Stimulated activated CD8-positive, alpha-beta memory T cell treated with anti-CD3 and anti-CD28 coated beads, Interleukin-2, amount 100 ng/mL, for 1 hour (primary cell): ENCODE measurements at places on chromosomes 4 and X.

- no peak for DNase-seq
Observed at GRCh38 chr4:54723220-54723619, 65.5 kb downstream of the KIT start.

- DNase-seq = no peak
Observed at GRCh38 chrX:19758539-19758938, 128.9 kb downstream of the SH3KBP1 start.

GRCh38 chr4:75995727-75996126, 5.0 kb upstream of the SDAD1 start:
- DNase-seq = no peak

DNA sequence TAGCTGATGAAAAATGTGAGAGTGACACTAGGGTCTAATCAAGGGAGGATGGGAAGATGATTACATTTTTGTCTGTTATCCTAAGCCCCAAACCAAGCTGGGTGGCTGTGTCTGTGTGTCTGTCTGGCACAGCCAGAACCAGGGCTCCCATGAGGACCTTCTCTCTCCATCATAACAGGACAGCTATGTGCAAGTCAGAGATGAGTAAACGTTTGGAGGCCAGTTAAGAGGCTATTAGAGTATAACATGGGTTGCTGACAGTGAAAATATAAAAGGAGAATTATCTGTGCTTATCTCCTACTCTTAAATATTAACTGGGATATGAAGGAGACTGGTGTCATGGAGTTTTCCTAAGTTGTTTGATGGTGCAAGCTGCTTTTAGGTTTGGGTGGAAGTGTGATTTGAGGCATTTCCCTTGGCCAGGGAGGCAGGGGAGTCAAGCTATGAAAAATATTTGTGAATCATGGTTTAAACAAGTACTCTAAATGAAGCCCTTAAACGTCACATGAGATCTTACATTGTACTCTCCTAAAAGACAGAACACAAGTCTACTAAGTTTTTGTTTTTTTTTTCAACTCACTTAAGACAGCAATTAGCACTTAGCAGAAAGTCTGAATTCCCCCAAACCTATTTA, 156.2 kb downstream of the ENOX2 start:
- no peak for DNase-seq
